ENCODE measurements at places on chromosomes 12 and 14.

GRCh38 chr12:4905316-4905715 lies 4.4 kb upstream of the KCNA1 start:
- H3K4me3 ChIP-seq, result no peak overlapping the region
- H3K4me1 ChIP-seq, result no peaks in the 10 kb centered on the region
- no peaks in the 10 kb centered on the region for H3K36me3 ChIP-seq
- H3K27ac ChIP-seq, result no peak overlapping the region
- DNase-seq, result no peak
- peaks cover 17% of the 10 kb centered on the region for H3K27me3 ChIP-seq

- peak; percentile 45 for DNase-seq
- H3K4me1 ChIP-seq, result peaks cover 18% of the 10 kb centered on the region
- H3K36me3 ChIP-seq, result no peaks in the 10 kb centered on the region
- no peaks in the 10 kb centered on the region for H3K27me3 ChIP-seq
- no peak overlapping the region for H3K4me3 ChIP-seq
Observed at GRCh38 chr14:72924337-72924736, 1.9 kb upstream of the DCAF4 start.

DNA sequence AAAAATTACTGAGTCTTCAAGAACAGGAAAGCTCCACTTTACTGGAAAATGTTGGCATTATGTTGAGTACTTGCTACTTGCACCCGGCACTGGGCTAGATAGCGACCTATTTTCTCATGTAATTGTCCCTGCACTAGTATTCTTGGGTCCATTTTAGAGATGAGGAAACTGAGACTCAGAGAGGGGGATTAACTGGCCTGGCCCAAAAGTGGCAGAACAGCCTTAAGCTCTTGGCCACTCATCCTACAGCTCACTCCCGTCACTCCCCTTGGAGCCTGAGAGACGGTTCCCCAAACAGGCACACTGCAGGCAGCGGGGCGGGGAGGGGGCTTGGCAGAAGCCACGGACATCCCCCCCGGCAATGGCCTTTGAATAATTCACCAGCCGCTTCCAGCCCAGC lies 113.9 kb downstream of the SCARB1 start:
- DNase-seq, result no peak
- no peak overlapping the region for H3K27ac ChIP-seq
- no peaks in the 10 kb centered on the region for H3K27me3 ChIP-seq
- H3K4me3 ChIP-seq, result no peak overlapping the region

GRCh38 chr14:40909906-40910305 lies 696.8 kb upstream of the LRFN5 start:
- H3K36me3 ChIP-seq, result no peaks in the 10 kb centered on the region
- H3K27me3 ChIP-seq, result no peaks in the 10 kb centered on the region

- H3K4me1 ChIP-seq, result peaks cover 10% of the 10 kb centered on the region
- H3K27ac ChIP-seq, result peak overlapping the region; percentile 93
- DNase-seq, result no peak
- H3K27me3 ChIP-seq, result peaks cover 4% of the 10 kb centered on the region
- no peaks in the 10 kb centered on the region for H3K36me3 ChIP-seq
Observed at GRCh38 chr12:110930348-110931314, 10.3 kb upstream of the MYL2 start.

- no peak overlapping the region for H3K4me3 ChIP-seq
- peak; percentile 20 for DNase-seq
- no peaks in the 10 kb centered on the region for H3K27me3 ChIP-seq
- no peak overlapping the region for H3K27ac ChIP-seq
- no peaks in the 10 kb centered on the region for H3K36me3 ChIP-seq
Observed at GRCh38 chr14:87615822-87616679, 376.9 kb downstream of the GALC start.

DNA sequence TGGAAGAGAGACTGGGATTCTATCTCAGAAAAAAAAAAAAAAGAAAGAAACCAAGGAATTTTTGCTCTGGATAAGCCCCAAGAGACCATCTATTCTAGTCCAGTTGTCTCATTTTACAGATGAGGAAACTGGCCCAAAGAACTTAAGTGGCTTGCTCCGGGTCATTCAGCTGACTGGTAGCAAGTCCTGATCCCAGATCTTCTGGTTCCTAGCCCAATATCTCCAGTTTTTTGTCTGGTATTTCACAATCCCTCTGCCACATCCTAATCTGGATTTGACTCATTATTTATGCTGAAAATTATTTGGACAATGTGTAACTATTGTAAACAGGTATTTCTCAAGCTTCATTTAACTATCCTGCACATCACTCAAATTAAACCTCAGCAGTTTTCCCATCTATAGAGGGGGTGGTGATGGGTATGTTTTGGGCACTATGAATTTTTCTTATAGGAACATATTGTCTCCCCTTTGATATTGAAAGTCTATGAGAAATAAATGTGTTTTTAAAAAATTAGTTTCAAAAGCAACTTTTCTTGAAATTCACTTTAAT lies 43.4 kb downstream of the PPP2R5E start:
- H3K27ac ChIP-seq, result peak overlapping the region; percentile 48
- DNase-seq, result no peak
- H3K36me3 ChIP-seq, result no peaks in the 10 kb centered on the region
- peaks cover 38% of the 10 kb centered on the region for H3K4me1 ChIP-seq
- no peak overlapping the region for H3K4me3 ChIP-seq
- no peaks in the 10 kb centered on the region for H3K27me3 ChIP-seq

- DNase-seq, result no peak
- no peak overlapping the region for H3K27ac ChIP-seq
- no peaks in the 10 kb centered on the region for H3K4me1 ChIP-seq
- H3K27me3 ChIP-seq, result no peaks in the 10 kb centered on the region
Observed at GRCh38 chr12:42386308-42386707, 60.3 kb downstream of the PPHLN1 start.

GRCh38 chr14:77053046-77053841 lies 24.7 kb upstream of the IRF2BPL start:
- no peak overlapping the region for H3K4me3 ChIP-seq
- peaks cover 5% of the 10 kb centered on the region for H3K4me1 ChIP-seq
- no peaks in the 10 kb centered on the region for H3K36me3 ChIP-seq

- no peak for DNase-seq
- H3K27me3 ChIP-seq, result no peaks in the 10 kb centered on the region
- H3K4me3 ChIP-seq, result no peak overlapping the region
- H3K36me3 ChIP-seq, result no peaks in the 10 kb centered on the region
- H3K27ac ChIP-seq, result no peak overlapping the region
Observed at GRCh38 chr12:78531831-78532458, 332.6 kb upstream of the SYT1 start.

DNA sequence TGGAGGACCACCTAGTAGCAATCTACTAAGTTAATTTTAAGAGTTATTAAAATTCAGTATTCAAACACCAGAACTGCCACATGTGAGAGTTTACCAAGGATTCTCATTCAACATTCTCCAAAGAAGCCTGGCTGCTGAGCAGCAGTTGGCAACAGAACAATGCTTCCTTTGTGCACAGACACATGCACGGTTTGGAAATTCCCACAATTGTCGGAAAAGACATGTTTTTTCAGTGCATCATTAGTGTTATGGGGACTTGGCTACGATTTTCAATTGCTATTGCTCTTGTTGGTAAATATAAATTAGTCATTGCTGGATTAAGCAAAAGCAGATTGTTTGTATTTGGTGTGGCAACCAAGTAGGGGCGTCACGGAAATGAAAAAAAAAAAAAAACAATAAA lies 22.2 kb downstream of the ST8SIA1 start:
- no peak overlapping the region for H3K4me3 ChIP-seq
- H3K36me3 ChIP-seq, result no peaks in the 10 kb centered on the region
- peak; percentile 50 for DNase-seq
- peak overlapping the region; percentile 61 for H3K27ac ChIP-seq

Measured in heart left ventricle (tissue), 16 donors.